ENCODE measurements at places on chromosomes 4 and X. TPM values are rescaled to one million over a fixed set of nuclear protein-coding genes. Genes with fewer than 3 reads are reported as not detected.

DNA sequence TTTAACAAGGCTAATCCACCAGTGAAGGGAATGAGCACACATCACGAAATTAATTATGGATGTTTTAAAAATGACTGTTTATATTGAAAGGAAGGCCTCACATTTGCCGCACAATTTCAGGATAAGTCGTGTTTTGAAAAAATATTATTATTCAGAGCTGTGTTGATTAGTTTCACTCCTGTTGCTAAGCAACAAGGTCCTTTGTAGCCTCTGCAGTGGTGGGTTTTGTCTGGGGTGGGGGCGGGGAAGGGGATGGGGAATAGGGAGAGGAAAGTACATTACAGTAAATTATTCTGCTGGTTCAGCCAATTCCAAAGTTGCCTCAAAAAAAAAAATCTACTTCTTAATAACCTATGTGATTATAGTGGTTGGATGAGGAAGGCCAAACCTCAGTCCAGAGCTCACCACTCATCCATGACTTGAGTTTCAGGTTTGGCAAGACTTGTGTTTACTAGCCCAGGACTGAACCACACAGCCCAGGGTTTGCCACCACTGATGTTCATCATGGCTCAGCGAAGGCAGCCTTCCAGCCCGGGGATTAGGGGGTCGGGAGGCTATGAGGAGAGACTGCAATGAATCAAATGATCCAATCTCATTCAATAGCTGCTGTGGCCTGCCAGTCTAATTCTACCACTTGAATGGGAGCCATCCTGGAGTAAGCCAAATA, 162.5 kb upstream of the ATP6AP2 start:
- no peak for DNase-seq

- DNase-seq = no peak
Observed at GRCh38 chr4:90503677-90504076, 376.5 kb downstream of the CCSER1 start.

GRCh38 chr4:48295116-48295515, 25.5 kb upstream of the TEC start:
- DNase-seq = no peak

- no peak for DNase-seq
Observed at GRCh38 chr4:155392481-155393184, 15.9 kb upstream of the MAP9 start.

GRCh38 chr4:185426960-185427688, 1.4 kb upstream of the UFSP2 start:
- no peak for DNase-seq

DNA sequence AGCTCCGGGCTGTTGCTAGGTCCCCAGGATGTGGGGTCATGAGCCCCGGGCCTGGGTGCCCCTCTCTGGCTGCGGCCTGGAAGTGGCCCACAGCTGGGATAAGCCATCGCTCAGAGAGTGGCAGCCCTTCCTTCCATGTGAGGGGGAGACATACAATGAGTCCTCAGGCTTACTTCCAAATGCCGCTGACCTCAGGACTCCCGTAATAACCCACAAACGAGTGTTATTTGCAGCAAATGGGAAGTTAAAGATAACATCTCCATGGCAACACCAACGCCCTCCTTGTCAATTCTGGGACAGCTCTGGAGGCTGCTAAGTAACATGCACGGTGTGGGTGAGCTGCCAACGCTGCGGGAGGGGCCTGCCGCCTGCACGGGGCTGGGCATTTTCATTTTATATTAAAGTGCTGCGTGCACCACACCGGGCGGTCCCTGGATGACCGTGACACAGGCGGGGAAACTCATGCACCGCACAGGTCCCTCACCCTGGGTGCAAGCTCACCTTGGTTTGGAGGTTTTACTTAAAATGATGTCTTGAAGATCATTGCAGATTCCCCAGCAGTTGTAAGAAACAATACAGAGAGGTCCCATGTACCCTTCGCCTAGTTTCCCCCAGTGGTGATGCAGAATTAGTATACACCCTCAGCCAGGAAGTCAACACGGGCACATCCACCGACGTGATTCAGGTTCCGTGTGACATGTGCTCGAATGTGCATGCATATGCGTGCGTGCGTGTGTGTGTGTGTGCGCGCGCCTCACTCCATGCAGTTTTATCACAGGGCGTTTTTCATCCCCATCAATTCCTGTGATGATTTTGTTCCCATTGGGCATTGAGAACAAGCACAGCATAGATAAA, 79.4 kb downstream of the ABLIM2 start:
- DNase-seq = no peak

DNA sequence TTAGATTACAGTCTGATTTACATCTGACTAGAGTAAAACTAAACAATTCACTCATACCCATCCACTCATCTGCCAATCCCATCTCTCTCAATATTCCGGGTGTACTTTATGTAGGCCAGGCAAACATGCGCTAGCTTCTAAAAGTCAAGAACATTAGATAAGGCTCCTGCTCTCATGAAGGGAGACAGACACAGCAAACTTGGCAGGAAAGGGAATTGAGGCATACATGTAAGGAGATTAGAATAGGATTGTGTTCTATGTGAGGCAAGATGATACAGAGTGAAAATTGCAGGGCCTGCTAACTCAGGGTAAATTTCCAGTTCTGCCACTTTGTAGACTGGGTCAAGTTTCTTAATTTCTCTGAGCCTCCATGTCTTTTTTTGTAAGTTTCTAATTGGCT, 135.8 kb downstream of the CDS1 start:
- no peak for DNase-seq

DNA sequence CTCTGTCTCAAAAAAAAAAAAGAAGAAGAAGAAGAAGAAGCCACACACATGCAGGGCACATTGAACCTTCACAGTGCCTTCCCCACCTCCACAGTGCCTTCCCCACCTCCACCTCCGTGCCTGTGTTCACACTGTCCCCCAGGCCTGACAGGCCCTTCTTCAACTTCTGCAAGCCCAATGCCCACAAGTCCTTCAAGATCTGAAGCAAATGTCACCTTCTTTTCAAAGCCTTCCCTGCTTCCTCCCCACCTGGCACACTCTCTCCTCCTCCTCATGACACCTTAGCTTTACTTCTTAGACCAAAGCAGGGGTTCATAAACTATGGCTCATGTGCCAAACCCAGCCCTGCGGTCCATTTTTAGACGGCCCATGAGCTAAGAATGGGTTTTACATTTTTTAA, 19.9 kb downstream of the ELF4 start:
- no peak for DNase-seq

- no peak for DNase-seq
Observed at GRCh38 chr4:139603576-139604410, 47.8 kb upstream of the SETD7 start.

GRCh38 chr4:109294006-109294405, 8.5 kb downstream of the COL25A1 start:
- DNase-seq = no peak

- DNase-seq = no peak
Observed at GRCh38 chrX:19798423-19798822, 89.0 kb downstream of the SH3KBP1 start.

- DNase-seq = no peak
Observed at GRCh38 chr4:80305466-80305865, 30.1 kb upstream of the CFAP299 start.

- no peak for DNase-seq
Observed at GRCh38 chr4:114249976-114250375, 270.5 kb upstream of the ARSJ start.

DNA sequence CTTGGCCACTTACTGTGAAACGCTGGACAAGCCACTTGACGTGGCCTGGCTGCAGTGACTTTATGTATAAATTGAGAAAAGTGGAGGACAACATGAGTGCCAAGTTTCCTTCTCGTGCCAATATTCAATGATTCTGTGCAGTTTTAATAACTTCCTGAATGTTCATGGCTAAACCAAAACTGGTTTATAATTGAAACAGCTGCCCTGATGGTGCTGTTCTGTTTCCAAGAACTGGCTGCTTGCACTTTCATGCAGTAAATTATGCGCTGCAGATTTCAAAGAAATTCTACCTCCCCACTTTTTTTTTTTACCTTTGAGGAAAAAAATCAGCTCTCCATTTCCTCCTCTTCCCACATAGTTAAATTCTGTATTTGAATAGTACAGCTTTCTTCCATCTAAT, 205.2 kb upstream of the CASK start:
- DNase-seq = no peak

DNA sequence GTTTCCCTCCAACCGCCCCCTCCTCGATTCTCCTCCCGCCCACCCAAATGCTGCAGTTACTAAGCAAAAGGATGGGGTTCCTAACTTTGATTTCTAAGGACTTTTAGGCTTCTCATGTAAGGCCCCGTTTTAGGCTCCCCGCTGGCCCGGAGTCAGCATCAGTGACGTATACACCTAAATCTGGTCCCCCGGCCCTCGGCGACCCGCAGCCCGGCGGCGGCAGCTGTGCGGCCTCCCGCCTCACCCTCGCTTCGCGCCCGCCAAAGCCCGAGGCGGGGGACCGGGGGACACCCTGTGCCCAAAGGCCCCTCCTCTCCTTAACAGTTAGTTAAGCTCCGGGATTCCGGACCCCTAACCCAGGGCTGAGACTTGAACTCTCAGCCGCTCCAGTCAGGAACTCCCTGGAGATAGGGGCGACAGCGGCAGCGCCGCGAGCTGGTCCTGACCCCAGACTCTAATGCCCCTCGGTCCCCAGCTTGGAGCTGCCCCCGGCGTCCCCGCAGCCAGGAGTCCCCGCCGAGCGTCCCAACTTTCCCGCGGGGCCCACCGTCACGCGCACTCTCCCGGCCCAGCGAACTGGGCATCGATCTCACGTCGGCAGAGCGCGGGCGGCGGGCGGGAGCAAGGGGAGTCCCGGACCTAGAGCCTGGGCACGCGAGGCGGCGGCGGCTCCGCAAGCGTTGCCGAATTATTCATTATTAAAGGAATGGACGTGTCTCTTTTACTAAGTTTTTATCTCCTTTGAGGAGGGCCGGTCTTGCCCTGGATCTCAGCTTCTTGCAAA, 1.5 kb upstream of the NR3C2 start:
- peak; percentile 51 for DNase-seq

GRCh38 chr4:123924536-123924935, 527.9 kb downstream of the SPRY1 start:
- DNase-seq = no peak

PRR32 gene
- total RNA-seq = not detected

RASGEF1B gene
- 22.1 TPM for total RNA-seq

CCKAR gene
- total RNA-seq = not detected

NAT8L gene
- 192 TPM for total RNA-seq

RHOXF2B gene
- not detected for total RNA-seq

DMRTC1 gene
- total RNA-seq = 5.1 TPM

TNIP2 gene
- total RNA-seq = 12.4 TPM

FMR1NB gene
- not detected for total RNA-seq

SEL1L3 gene
- total RNA-seq = 23.7 TPM

Data from dorsolateral prefrontal cortex (tissue), 122 donors.